Stimulated activated CD8-positive, alpha-beta memory T cell treated with anti-CD3 and anti-CD28 coated beads, Interleukin-15, amount 100 ng/mL, for 4 hours (primary cell): ENCODE measurements at places on chromosomes 13 and 19.

- no peak for DNase-seq
Observed at GRCh38 chr19:41698746-41699230, 9.6 kb upstream of the CEACAM5 start.

DNA sequence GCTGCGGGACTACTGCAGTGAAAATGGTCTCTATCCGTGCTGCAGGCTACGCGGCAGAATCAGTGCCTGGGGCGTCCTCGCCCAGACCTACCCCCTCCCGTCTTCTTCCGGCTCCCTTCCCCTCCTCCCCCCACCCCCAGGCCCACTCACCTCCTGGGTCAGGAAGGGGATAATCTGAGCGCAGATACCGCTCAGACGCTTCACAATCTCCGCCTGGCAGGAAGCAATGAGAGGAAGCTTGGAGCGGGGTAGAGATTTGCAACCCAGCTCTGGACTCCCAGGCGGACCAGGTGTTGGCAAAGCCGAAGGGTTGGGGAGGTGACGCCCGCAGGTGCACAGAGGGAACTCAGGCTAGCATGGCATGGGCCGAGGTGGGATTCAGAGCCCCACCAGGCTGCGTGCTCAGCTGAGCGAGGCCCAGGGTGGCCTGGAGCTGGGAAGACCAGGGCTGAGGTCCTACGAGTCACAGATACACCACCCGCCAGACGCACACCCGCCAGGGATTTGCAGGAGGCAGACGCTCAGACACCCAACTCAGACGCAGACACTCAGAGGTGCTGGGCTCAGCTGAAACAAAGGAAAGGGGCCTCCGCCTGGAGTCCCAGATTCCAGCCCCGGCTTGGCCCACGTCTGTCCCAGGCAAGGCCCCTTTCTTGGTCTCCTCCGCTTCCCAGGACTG, 4.1 kb downstream of the TLE2 start:
- DNase-seq = no peak

DNA sequence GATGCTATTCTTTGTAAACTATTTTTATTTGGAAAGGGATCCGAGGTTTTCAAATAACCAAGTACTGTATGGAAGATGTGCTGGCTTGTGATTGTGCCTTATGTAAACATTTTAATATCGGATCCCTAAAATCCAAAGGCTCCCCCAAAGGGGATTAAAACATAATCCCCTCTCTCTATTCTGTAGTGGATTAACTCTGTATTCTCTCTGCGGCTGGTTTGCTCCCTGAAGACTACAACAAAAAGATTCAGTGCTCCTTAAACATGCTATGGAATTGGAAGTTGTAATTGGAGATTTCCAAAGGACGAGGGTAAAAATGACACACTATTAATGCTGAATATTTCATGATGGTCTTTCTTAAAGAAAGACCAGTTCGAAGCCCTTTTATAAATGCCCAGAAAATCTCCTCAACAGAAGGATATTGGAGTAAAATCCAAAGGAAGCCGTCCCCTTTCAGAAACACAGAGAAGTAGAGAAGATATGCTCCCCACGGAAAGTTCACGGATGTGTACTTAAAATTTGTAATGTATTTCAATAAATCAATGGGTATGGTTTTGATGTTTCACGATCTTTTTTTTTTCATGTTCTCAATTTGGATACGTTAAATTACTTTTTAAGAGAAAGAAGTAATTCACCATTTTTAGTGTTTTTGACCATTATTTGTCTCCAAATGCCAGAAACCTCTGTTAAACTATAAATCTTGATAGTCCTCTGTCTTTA, 6.5 kb downstream of the MAB21L1 start:
- no peak for DNase-seq

- no peak for DNase-seq
Observed at GRCh38 chr19:15091918-15092753, 10.1 kb downstream of the OR1I1 start.

DNA sequence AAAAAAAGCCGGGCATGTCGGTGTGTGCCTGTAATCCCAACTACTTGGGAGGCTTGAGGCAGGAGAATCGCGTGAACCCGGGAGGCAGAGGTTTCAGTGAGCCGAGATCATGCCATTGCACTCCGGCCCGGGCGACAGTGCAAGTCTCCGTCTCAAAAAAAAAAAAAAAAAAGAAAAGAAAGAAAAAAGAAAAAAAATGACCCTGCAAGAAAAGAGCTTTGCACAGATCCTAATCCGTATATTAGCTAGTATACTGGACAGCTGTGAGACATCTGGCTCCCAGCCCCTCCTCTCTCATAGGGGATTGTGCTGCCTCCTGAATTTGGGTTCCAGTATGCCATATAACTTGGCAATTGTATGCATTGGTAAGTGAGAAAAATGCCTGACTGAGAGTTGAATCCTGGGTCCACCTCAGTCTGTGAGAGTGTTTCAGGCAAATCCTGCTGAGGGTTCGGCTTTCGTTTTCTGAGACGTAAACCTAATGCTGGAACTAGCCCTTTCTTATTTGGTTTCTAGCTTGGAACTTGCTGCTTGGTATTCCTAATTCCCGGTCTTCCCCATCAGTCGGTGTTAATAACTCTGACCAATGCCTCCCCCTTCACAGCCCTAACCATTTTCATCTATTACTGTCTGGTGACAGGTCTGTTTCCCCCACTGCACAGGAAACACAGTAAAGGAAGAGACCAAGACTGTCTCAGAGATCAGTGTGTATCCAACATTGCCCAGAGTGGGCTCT, 1.3 kb upstream of the AKT2 start:
- DNase-seq = no peak
